ENCODE measurements at places on chromosomes 1 and 21.

- DNase-seq: peak; percentile 14
Observed at GRCh38 chr21:31660259-31660565, 719 bp downstream of the SOD1 start.

GRCh38 chr1:1527092-1527816 is 13.2 kb downstream of the TMEM240 start:
- no peak for DNase-seq

GRCh38 chr1:51584021-51584420 is 32.9 kb upstream of the OSBPL9 start:
- DNase-seq: no peak

DNA sequence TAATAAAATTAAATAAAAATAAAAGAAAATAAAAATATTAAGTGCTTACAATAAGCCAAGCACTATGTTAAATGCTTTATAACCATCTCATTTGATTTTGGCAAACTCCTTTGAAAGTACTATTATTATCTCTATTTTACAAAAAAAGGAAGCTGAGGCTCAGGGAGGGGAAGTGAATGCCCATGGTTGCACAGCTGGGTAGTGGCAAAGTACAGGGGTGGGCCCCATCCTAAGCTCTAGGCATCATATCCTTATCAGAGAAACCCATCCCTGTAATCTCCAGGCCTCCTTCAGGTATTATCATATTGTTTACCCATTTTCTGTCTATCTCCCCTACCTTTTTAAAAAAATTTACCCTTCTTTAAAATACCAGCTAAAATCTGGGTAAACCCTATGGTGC is 2.3 kb upstream of the MED18 start:
- DNase-seq: peak; percentile 30
